ENCODE measurements at places on chromosomes 2 and 18.

DNA sequence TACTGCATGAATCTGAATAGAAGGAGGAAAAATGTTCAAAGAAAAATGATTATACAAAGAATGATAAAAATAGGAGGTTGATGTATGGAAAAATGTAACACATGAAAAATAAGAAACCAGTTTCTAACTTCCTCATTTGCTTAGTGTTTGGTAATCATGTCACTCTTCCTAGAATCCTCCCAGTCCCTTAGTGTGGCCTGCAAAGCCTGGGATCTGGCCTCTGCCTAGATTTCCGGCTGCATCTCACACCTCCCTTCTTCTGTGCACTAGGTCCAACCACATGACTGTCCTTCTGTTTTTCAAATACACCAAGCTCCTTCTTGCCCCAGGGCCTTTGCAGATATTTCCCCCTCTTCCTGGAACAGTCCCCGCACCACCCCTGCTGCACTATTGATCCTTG lies 76.8 kb upstream of the RBMS1 start:
- no peak for DNase-seq

- DNase-seq = no peak
Observed at GRCh38 chr2:144481666-144482065, 38.3 kb downstream of the ZEB2 start.

GRCh38 chr2:173264603-173265366 lies 89.9 kb upstream of the CDCA7 start:
- no peak for DNase-seq

DNA sequence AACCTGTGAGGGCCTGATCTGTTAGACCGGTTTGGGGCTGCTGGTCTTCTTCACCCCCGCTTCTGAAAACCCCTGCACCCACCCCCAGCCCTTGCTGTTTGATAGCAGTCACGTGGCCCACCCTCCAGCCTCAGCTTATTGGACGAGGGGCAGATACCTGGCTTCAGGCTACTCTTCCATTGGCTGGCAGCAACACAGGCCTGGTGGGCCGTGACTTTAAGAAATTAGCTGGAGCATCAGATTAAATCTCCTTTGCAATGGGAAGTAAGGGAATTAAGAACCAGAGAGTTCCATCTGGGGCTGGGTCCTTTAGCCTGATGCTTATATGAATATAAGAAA lies 107.3 kb downstream of the KLHL29 start:
- DNase-seq = no peak

DNA sequence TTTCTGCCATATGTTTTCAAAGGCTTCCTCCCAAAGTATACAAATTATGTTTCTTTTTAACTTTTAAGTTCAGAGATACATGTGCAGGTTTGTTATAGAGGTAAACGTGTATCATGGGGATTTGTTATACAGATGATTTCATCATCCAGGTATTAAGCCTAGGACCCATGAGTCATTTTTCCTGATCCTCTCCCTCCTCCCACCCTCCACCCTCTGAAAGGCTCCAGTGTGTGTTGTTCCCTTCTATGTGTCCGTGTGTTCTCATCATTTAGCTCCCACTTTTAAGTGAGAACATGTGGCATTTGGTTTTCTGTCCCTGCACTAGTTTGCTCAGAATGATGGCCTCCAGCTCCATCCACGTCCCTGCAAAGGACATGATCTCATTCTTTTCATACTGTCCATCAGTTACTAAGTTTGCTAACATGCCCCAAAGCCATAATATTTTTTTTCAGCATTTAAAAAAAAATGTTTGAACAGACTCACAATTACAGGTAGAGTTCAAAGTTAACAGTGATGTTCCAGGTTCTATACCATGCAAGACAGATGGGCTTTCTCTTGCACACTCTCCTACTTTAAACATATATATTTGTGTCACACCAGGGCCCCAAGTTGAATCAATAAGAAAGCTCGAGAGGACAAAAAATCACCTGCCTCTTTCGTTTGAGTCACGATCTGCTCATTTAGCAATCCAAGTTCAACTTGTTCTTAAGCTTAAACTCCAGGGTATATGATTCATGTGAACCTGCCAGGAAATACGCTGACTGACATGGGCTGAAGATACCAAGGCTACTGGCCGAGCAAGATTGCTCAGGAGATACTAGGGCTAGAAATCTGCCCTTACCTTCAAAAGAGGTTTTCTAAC lies 77.6 kb downstream of the AP1S3 start:
- DNase-seq = no peak

- DNase-seq = no peak
Observed at GRCh38 chr2:144596073-144596871, 76.4 kb upstream of the ZEB2 start.

- no peak for DNase-seq
Observed at GRCh38 chr2:85642725-85643124, 25.3 kb downstream of the SFTPB start.

- DNase-seq = no peak
Observed at GRCh38 chr2:144447535-144447934, 72.4 kb downstream of the ZEB2 start.

DNA sequence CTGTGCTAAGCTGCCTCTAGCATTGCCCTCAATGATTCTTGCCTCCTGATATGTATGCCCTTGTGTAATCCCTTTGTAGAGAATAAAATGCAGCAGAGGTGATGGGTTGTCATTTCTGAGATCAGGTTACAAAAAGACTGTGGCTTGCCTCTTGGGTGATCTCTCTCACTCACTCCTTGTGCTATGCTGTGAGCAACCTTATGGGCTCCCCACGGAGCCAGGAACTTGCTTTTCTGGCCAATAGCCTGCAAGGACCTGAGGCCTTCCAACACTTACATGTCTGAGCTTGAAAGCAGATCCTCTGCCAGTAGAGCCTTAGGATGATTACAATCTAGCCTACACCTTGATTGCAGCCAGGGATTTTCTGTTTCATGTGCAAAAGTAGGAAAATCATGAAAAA lies 123.1 kb upstream of the XIRP2 start:
- no peak for DNase-seq

DNA sequence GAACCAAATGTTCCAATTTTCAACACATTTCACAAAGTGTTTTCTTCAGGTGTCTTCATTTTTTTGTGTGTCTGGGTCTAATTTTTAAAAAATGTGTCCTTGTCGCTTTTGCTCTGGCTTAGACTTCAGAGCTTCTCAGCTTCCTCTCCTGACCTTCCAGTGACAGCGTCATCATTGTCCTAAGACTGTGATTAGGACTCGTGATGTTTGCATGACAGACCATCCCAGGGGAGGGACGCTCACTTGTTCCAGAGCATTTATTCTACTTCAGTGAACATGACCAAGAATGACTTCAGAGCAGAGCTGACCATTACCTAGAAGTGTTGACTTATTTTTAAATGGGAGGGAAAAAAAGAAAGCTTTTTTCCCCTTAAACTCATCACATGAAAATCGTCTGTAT lies 591.9 kb downstream of the IRS1 start:
- DNase-seq = no peak

DNA sequence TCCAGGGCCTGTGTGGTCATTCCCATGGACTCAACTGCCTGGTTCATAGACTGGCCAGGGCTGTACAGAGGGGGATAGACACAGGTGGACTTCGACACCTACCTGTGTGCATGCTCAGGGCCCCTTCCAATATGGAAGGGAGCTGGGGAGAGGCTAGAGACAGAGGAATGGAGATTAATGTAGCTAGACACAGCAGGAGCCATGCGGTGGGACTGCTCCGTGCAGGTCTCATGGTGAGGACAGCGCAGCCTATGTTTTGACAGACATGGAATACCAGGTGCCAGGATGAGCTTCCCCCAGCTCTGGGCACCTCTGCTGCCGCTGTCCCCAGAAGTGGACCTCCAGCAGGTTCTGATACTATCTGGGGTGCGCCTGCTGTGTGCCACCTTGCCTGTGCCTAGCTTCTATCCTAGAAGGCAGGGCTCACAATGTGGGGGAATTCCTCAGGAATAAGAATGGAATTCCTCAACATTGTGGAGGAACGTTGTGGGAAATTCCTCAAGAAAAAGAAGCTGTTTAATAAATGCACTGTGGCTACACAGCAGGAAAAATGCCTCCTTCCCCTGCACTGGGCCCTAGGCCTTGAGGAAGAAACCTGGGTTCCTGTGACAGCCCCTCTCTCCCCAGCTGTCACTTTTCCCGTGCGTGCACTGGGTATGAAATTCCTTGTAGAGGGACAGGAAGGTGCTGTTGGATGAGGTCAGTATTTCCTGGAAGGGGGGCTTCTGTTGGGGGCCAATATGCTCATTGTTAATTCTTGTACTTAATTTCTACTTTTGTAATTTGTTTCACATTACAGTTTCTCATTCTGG lies 7.3 kb downstream of the IL1R1 start:
- DNase-seq = no peak

DNA sequence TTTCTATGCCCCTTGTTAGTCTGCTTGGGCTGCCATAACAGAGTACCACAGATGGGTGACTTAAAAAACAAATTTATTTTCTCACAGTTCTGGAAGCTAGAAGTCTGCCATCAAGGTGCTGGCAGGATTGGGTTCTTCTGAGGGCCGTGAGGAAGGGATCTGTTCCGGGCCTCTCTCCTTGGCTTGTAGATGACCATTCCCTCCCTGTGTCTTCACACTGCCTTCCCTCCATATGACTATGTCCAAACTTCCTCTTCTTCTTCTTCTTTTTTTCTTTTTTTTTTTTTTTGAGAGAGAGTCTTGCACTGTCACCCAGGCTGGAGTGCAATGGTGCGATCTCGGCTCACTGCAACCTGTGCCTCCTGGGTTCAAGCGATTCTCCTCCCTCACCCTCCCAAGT lies 13.1 kb upstream of the CCNYL1 start:
- DNase-seq = no peak

GRCh38 chr2:46689993-46690392 lies 210.6 kb downstream of the TMEM247 start:
- DNase-seq = no peak

- DNase-seq = no peak
Observed at GRCh38 chr18:74990563-74991081, 218.3 kb downstream of the PTGR3 start.

- DNase-seq = no peak
Observed at GRCh38 chr2:161204846-161205245, 44.6 kb downstream of the TANK start.

- DNase-seq = no peak
Observed at GRCh38 chr18:12008181-12008767, 27.0 kb downstream of the IMPA2 start.

- no peak for DNase-seq
Observed at GRCh38 chr2:172953970-172954852, 121.4 kb upstream of the MAP3K20 start.

DNA sequence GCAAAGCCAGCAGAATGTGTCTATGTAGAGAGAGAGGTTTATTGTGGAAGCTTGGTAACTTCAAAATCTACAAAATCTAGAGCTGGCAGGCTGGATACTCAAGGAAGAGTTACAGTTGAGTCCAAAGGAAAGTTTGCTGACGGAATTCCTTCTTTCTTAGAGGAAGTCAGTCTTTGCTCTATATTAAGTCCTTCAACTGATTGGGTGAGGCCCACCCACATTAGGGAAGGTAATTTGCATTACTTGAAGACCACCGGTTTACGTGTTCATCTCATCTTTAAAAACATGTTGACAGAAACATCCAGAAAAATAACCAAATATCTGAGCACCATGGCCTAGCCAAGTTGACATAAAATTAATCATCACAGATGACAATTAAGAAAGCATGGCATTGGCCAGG lies 101.5 kb downstream of the TEX51 start:
- DNase-seq = no peak

- DNase-seq = no peak
Observed at GRCh38 chr18:45733535-45733934, 9.6 kb downstream of the SLC14A1 start.

- no peak for DNase-seq
Observed at GRCh38 chr2:8526403-8526696, 155.5 kb upstream of the ID2 start.

DNA sequence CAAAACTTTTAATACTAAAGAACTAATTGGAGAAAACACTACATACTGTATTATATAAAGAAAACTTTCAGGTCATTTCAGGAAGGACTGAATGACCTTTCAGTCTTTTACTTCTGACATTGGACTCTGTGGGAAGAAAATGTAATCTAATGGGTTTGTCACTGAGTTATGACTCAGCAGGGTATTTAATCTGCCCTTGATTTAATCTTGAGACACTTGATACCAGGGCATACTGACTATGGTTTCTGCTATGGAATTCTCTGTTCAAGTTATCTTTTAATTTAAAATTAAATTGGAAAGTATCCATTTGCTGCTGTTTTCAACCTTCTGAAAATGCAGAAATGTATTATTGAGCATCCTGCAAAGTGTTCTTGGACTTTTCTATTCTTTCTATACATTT lies 354.2 kb upstream of the GALNT5 start:
- DNase-seq = no peak

- DNase-seq = no peak
Observed at GRCh38 chr2:64808092-64808491, 154.4 kb upstream of the SERTAD2 start.

DNA sequence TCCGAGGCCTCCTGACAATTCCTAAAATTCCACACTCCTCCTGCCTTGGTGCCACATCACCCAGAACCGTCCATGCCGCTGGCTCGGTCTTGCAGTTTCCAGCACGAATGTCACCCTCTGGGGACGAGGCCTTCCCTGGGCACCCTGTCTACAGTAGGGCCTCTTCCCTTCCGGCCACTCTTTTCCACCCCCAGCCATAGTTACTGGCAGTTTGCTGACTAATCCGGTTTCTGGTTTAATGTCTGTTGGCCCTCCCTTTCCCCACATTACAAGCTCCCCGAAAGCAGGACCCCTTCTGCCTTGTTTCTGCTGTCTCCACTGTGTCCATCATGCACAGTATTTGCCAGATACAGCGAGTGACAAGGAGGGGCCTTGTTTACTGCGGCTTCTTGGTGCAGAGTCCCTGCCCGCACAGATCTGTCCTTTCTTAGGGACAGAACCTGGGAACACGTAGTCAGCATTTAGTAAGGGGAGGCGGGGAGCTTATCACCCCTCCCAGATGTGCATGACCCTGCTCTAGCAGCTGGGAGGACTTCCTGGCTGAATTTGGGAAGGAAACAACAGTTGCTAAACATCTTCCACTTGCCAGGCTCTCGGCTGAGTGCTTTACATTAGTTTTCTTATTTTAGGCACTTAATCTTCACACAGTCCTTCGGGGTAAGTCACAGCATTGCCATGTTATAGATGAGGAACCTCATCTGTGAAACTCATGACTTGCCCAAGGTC lies 23.6 kb upstream of the CATIP start:
- DNase-seq = no peak

DNA sequence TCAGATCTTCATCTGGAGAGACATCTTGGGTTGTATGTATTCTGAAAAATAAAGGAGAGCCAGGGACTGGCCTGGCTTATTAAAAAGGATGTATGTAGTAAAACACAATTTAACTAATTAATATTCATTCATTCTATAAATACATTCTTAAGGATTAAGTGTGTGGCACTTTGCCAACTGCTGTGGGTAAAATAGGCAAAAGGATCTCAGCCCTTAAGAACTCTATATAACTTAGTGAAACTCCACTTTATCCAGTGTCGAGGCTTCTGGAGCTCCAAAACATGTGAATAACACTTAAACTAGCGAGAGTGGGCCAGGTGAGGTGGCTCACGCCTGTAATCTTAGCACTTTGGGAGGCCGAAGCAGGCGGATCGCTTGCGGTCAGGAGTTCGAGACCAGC lies 7.7 kb upstream of the STK39 start:
- no peak for DNase-seq

DNA sequence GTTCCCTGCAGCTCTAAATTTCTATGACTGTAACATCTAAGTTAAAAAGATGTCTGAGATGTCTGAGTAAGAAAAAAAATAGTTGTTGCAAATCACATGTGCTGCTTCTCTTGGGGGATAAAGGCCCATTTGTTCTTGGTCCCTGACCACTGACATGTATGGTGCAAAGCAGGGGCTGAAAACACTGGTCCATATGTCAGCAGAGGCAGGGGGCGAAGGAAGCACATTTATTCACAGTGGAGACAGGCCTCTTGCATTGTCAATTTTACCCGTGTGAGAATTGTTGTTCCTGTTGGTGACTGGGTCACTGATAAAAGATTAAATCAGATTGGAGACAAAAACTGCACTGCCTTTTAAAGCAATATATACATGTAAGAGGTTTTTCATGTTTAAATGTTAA lies 38.8 kb downstream of the PRKCE start:
- no peak for DNase-seq

Data from activated CD4-positive, CD25-positive, alpha-beta regulatory T cell treated with anti-CD3 and anti-CD28 coated beads, Interleukin-2, amount 50 U/mL, for 16 hours (primary cell).